B cell (primary cell): ENCODE measurements at places on chromosomes 12 and 14. TPM values are rescaled to one million over a fixed set of nuclear protein-coding genes. Genes with fewer than 3 reads are reported as not detected.

The OLR1 gene
- total RNA-seq, result 0.12 TPM in 1 of 2 replicates, not detected in the other

The GALNT16 gene
- total RNA-seq, result 3.3 and 3.4 TPM in 2 replicates

DNA sequence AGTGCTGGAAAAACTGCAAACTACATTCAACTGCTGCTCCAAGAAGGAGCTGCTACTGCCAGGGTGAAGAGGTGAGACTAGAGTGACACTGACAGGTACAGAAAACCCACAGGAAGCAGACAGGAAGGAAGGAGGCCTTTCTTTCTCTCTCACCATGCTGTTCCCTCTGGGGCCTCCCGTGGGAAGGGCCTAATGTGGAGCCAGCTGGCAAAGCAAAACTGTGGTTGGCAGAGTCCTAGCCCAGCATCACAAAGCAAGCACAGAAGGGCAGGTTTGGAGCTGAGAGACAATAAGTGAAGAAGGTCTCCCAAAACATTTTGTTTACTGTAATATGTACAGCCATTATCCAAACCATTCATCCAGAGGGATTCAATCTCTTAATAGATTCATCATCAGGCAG lies 122.5 kb upstream of the MAX start:
- H3K36me3 ChIP-seq, result no peaks in the 10 kb centered on the region
- no peak overlapping the region for H3K4me3 ChIP-seq
- H3K27ac ChIP-seq, result no peak overlapping the region
- H3K4me1 ChIP-seq, result peaks cover 79% of the 10 kb centered on the region
- DNase-seq, result no peak

DNA sequence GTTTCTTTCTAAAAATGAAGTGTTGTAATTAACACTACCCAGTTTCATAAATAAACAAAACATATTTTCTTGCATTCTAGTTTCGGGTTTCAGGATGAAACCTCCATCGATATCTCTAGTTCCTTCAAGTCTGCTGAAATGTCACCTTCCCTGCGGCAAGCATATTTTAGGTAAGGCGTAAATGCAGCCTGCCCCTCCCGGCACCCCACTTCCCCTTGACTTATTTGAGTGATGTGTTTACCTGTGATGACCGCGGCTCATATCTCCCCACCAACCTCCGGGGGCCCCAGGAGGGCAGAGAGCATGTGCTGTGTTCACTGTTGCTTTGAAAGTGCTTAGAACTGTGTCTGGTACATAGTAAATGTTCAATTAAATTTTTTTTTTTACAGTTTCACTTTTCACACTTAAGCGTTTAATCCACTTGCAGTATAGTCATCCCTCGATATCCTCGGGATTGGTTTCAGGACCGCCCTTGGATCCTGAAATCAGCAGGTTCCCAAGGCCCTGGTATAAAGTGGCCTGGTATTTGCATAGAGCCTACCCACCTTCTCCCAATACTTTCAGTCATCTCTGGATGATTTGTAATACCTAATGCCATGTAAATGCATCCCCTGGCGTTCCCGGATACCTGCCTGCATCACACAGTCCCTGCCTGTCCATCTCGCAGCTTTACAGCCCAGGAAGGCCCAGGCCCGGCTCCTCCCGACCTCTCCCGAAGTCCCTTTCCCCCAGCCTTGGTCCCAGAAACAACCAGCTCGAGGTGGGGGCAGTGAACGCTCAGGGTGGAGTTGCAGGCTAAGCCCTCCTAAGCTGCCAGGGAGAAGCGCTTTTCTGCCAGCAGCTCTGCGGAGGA lies 40.2 kb upstream of the FBRSL1 start:
- peak; percentile 79 for DNase-seq
- H3K4me1 ChIP-seq, result peaks cover 58% of the 10 kb centered on the region
- H3K27ac ChIP-seq, result peak overlapping the region; percentile 75
- no peak overlapping the region for H3K4me3 ChIP-seq

DNA sequence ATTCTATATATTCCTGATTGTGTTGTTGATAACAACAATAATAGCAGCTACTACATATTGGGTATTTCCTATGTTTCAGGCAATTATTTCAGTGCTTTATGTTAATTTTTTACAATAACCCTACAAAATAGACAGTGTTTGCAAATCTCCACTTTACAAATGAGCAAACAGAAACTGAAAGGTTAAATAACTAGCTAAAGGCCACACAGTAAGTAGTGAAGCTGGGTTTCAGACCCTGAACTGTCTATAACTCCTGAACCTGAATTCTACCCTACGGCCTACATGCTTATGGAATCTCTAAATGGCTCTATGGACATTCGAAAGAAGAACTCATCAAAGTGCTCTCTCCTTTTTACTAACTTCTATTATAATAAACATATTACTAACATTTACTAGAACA lies 19.7 kb upstream of the NUDT4 start:
- DNase-seq, result no peak
- H3K4me3 ChIP-seq, result no peak overlapping the region
- no peaks in the 10 kb centered on the region for H3K4me1 ChIP-seq
- no peaks in the 10 kb centered on the region for H3K27me3 ChIP-seq
- no peak overlapping the region for H3K27ac ChIP-seq
- H3K36me3 ChIP-seq, result no peaks in the 10 kb centered on the region

GRCh38 chr14:36915081-36915480 lies 253.4 kb downstream of the PAX9 start:
- H3K36me3 ChIP-seq, result no peaks in the 10 kb centered on the region
- H3K4me3 ChIP-seq, result no peak overlapping the region
- no peak for DNase-seq
- no peaks in the 10 kb centered on the region for H3K4me1 ChIP-seq
- no peaks in the 10 kb centered on the region for H3K27me3 ChIP-seq
- H3K27ac ChIP-seq, result no peak overlapping the region
